ENCODE measurements at places on chromosomes 3 and 15. TPM values are rescaled to one million over a fixed set of nuclear protein-coding genes. Genes with fewer than 3 reads are reported as not detected.

The CHRNA7 gene
- total RNA-seq, result 1.5 TPM

The DNAH12 gene
- total RNA-seq, result 0.23 TPM

The PLSCR5 gene
- total RNA-seq, result not detected

The CSPG4 gene
- 26.9 TPM for total RNA-seq

The SLC24A5 gene
- total RNA-seq, result not detected

The SLC38A3 gene
- total RNA-seq, result 0.68 TPM

Data from astrocyte (in vitro differentiated cells and primary cell).